Stimulated activated CD4-positive, alpha-beta T cell treated with anti-CD3 and anti-CD28 coated beads, Interleukin-2, amount 100 ng/mL, for 4 hours (primary cell): ENCODE measurements at places on chromosomes 11 and 22.

- no peak for DNase-seq
Observed at GRCh38 chr11:16036218-16036617, 320.1 kb downstream of the SOX6 start.

GRCh38 chr11:71154261-71154805 lies 98.0 kb downstream of the SHANK2 start:
- no peak for DNase-seq

DNA sequence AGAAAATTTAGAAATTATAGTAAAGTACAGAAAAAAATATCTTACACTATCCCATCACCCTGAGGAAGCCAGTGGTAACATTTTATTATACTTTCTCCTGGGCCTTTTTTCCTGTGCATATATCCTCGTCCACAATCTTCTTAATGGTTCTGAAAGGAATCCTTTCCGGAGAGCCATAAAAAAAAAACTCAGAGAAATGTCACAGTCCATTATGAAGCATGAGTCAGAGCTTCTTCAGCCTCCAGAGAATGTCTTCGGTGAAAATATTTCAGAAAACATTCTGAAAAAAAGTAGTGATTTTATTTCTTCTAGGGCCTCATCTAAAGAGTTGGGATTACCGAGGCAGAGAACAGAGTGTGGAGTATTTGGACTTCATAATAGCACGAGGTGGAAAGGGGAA lies 163.4 kb downstream of the INSC start:
- no peak for DNase-seq

DNA sequence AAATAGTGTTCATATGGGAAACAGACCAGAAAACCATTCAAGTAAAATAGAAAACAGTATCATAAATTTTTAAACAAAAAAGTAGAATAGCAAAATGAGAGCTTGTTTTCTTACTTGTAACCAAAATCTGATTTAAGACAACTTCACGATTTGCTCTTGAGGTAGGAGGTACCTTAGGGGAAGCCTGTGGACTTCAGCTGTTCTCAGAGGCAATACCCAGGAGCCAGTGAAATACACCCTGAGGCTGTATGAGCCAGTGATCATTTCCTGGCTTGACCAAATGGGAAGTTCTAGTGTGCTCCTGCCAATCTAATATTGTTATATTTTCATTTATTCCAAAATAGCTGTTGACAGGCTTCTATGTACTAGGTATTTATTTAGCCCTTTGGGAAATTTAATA lies 104.8 kb downstream of the ARHGAP42 start:
- DNase-seq = no peak

DNA sequence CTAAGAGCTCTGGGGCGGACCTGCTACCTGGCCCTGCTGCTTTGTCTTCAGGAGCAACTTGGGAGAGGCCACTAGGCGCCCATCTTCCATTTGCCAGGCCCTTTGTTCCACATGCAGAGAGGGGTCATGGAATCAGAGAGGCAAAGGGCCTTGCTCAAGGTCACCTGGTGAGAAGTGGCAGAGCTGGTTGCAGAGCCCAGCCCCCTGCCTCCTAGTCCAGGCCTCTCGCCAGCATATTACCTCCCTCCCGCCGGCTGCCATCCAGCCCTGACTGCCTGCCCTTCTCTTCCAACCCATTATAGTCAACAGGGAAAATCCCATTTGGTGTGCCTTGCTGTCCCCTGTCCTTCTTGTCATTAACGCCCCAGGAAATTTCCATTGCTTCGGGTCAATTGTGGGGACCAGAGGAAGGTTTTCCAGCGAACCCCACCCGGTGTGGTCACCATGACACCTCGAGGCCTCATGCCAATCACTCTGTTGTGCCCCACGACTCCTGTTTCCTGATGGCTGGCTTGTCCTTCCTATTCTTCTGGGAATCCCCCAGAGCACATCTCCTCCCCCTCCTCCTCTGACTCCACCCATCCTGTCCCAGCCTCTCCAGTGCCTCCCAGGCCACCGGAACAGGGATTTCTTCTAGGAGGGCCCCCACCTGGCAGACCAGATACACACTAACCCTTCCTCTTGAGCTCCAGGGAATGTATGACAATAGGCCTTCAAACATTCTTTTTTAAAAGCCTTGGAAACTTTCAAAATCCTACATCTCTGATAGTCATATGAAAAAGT lies 77.0 kb downstream of the NECTIN1 start:
- no peak for DNase-seq
